ENCODE measurements at places on chromosomes 2 and 18. TPM values are rescaled to one million over a fixed set of nuclear protein-coding genes. Genes with fewer than 3 reads are reported as not detected.
A peak's percentile ranks its signal among the peaks of the same experiment; 100 is the strongest.

The CFAP65 gene
- not detected for total RNA-seq

The POTEJ gene
- total RNA-seq, result not detected

The ITPRIPL1 gene
- total RNA-seq, result 0.25 TPM

The CTNNA2 gene
- total RNA-seq, result not detected

The SP5 gene
- total RNA-seq, result not detected

The RFX8 gene
- 5.1 TPM for total RNA-seq

DNA sequence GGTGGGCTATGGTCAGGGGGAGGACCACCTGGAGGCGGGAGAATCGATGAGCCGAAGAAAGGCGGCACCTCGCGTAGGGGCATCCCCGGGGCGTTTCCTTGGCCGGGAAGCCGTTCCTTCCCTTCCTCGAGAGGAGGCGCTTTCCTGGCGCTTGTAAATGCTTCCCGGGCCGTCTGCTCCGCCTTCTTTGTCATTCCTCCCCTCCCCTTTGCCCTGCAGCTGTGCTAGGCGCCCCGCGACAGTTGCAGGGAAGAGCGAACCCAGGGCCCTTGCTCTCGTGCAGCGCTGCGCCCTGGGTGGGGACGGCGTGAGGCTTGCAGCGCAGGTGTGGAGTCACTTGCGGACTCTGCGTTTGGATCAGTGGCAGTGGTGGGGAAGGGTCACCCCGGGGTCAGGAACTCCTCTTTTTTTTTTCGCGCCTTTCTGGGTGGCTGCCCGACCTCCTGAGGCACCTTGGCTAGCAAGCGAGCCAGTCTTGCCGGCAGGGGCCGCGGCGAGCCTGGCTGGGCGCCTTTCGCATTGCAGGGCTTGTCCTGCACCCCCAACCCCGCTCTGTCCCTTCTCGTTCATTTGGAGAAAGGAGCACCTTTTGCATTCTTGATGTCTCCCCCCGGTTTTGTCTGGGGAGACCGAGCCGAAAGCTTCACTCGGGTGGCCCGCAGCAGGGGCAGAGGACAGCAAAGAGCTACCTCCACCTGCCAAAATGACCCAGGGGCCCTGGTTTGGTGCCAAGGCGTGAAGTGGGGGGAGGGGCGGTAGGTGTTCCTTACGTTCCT is 858 bp downstream of the KCNS3 start:
- DNase-seq, result peak; percentile 85

DNA sequence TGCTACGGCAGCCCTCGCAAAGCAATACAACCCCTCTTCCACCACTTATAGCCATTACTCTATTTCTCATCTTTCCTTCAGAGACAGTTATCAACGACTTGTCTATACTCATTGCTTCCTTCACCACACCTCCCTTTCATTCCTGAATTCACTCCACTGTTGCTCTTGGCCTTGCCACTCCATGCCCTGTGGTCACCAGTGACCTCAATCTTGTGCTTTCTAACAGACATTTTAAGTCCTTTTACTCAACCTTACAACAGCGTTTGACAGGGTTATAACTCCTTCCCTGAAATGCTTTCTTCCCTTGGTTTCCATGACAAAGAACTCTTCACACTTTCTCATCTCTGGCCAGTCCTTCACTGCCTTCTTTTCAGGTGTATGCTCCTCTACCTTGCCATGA is 90.6 kb upstream of the CCDC141 start:
- DNase-seq, result no peak

- no peak for DNase-seq
Measured at GRCh38 chr2:238739668-238740067, 108.2 kb upstream of the TWIST2 start.

DNA sequence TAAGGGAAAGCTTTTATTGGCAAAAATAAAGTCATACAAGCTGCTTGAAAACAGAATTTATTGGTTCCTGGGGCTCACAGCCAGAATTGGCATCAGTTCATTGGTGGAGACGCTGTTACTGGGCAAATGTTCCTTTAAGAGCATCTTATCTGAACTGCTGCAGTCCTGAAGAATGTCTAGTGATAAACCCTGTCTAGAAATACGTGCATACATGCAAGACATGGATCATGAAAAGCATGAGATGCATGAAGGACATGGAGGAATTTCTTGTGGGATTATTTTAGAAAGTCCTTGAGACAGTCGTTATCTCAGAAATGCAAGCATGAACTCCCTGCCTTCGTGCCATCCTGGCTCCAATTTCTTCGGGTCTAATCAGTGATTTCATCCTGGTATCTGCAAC is 32.5 kb upstream of the FHOD3 start:
- DNase-seq, result no peak

- no peak for DNase-seq
Measured at GRCh38 chr18:24104486-24104885, 34.4 kb upstream of the CABYR start.

- DNase-seq, result no peak
Measured at GRCh38 chr2:85516653-85517389, 22.1 kb upstream of the MAT2A start.

DNA sequence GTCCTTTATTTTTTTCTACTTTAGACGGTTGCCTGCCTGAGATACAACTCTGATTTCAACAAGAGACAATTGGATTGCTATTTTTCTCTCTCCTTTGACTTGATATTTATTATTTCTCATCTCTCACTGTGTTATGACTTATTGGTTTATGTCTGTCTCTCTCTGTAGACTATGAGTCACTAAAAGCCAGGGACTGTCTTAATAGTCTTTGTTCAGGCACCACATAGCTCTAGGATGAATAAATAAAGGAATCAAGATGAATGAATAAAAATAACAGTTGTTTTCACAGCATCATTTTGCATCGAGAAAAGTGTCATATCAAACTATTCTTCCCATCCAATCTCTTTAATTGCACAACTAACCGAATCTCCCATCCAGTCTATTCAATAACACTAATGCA is 31.4 kb upstream of the CD28 start:
- DNase-seq, result peak; percentile 78

GRCh38 chr2:50491541-50492476 is 540.1 kb downstream of the NRXN1 start:
- peak; percentile 60 for DNase-seq

GRCh38 chr2:201890453-201890852 is 84.1 kb downstream of the CDK15 start:
- peak; percentile 54 for DNase-seq

DNA sequence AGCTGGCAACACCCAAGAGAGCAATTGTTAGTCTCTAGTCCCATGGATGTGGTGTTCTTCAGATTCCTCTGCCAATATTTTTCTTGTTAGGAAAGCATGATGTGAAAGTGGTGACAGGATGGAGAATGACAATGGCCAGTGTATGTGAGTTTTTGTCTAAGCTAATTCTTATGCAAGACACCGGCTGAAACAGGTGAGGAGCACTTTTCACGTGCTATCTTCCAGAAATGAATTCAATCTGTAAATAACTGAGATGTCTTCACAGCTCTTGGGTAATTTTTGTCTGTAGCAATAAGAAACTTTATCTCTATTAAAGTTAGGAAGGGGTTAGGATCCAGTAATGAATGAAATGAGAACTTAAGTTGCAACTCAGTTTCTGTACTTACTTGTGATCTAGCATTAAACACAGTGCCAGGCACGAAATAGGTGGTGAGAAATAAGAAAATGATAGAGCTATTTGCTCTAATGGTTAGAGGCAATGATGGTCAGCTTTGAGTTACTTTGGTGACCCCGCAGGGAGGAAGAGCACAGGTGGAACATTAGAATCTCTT is 676 bp upstream of the AGPS start:
- no peak for DNase-seq

DNA sequence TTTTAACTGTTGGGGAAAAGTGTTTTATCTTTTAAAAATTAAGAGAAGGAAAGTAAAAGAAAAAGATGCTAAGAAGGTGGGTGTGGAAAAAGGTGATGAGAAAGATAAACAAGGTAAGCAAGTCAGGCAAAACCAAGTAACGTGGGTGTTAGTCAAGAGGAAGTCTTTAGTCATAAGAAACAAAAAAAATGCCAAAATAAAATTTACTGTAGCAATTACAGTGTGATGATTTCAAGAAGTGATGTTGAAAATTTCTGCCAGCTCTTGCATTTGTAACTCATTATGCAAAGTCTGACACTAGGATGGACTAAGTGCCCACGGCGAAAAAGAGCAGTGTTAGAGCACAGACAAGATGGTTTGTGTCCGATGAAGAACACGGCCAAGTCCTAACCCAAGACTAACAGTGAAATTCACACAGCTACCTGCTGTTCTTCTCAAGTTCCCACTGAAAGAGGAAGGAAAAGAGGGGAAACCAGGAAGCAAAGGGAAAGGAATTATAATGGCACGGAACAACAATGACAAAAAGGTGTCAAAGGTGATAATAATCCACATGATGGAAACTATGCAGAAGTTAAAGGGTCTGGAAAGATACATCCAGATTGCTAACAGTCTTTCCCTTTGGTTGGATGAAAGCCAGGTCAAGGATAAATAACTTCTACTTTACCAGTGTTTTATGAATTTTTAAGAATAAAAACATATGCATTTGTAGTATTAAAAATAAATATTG is 34.1 kb downstream of the NOL10 start:
- peak; percentile 47 for DNase-seq
